ENCODE measurements at places on chromosomes 1 and 21.

GRCh38 chr1:213067352-213067751, 16.3 kb downstream of the RPS6KC1 start:
- DNase-seq, result no peak

GRCh38 chr1:18707696-18708257, 77.1 kb downstream of the PAX7 start:
- DNase-seq, result no peak

DNA sequence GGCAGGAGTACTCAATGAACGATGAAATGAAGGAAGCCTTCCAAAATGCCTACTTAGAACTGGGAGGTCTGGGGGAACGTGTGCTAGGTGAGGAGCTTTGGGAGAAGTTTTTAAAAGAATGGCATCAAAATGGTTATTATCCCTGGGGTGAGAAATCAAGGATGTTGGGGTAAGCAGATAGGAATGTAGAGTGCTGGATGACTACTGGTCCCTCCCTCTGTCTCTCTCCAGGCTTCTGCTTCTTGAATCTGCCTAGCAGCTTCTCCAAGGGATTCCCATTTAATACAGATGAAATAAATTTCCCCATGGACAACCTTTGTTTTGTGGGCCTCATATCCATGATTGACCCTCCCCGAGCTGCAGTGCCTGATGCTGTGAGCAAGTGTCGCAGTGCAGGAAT, 19.0 kb upstream of the CASQ1 start:
- no peak for DNase-seq

- DNase-seq, result peak; percentile 69
Measured at GRCh38 chr21:35697321-35697808, 363.0 kb downstream of the SETD4 start.

GRCh38 chr1:150233359-150234308, 2.3 kb downstream of the ANP32E start:
- DNase-seq, result no peak

GRCh38 chr21:15005391-15005790, 59.4 kb downstream of the NRIP1 start:
- no peak for DNase-seq

DNA sequence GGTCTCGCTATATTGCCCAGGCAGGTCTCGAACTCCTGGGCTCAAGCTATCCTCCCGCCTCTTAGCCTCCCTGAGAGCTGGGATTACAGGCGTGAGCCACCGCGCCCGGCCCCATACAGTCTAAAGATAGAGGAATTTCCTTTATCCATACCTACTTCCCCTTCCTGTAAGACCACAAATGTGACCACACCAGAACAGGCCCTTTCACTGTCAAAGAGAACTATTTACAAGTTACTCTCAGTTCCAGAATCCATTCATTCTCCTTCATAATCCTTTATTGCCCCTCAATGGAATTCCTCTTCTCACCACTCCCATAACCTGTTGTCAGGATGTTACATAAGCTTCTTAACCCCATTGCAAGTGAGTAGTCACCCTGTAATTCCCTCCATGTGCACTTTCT, 26.3 kb upstream of the SLC5A9 start:
- DNase-seq, result no peak

DNA sequence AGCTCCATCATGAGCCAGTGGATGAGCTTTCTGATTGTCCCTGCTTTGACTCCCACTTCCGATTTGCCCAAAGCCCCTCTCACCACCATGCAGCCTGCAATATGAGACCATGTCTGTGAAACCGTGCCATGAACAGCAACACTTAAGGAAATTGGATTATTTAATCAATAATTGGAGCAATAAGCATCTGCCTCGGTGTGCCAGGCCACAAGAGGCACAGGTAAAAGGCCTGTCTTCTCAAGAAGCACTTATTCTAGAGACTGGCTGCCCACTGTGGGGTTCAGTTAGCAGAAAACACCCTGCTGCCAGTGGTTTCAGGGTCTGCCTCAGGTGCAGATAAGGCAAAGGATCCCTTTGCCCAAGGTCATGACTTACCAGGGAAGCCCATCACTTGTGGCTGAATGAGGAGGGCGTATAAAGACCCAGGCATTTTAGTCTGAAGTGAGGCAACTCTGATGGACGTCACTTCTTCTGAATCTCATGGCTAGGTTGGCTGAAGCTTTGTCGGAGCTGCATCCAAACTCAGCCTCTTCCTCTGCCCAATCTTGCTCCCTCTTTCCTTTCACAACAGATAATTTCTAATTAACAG, 7.1 kb upstream of the CHI3L2 start:
- DNase-seq, result no peak

DNA sequence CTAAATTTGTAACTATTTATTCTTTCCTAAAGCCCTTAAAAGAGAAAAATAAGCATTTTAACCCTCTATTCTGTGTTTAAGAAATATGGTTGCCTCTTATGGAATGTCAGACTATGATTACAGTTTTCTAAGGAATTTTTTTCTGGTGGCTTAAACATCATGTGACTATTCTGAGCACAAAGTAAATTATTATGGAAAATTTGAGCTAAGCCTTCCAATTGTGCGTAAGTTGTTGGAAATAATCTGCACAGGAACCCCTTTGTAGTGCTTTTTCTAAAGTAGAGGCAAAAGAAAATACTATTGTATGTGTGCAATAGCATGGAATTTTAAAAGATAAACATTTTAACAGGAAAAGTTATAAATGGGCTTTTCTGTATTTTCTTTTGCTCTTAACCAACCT, 254.8 kb downstream of the PBX1 start:
- DNase-seq, result no peak

- peak; percentile 78 for DNase-seq
Measured at GRCh38 chr1:205658943-205659581, 21.2 kb downstream of the SLC45A3 start.

GRCh38 chr1:17149771-17150170, 30.5 kb upstream of the PADI2 start:
- DNase-seq, result no peak

DNA sequence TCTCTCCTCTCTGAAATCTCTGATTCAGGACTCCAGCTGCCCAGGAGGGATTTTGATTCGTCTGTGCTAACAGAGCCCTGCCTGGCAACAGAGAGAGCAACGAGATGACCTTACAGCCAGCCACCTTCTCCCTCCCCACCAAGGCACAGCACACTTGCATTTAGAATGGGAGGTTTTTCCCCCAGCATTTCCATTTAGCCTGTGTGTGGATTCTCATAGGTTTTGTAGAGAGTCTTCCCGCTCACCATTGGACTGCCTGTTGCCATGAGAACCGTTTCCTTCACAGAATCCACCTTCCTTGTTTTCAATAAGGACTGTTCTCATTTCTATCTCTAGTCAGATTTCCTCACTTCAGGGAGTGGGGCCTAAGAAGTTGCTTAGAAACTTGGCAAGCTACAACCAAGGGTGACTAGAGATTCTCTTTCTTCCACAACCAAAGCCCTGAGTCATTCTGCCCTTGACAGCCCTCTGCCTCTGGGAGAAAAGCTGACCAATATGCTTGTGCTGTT, 5.8 kb upstream of the IKBKE start:
- no peak for DNase-seq

DNA sequence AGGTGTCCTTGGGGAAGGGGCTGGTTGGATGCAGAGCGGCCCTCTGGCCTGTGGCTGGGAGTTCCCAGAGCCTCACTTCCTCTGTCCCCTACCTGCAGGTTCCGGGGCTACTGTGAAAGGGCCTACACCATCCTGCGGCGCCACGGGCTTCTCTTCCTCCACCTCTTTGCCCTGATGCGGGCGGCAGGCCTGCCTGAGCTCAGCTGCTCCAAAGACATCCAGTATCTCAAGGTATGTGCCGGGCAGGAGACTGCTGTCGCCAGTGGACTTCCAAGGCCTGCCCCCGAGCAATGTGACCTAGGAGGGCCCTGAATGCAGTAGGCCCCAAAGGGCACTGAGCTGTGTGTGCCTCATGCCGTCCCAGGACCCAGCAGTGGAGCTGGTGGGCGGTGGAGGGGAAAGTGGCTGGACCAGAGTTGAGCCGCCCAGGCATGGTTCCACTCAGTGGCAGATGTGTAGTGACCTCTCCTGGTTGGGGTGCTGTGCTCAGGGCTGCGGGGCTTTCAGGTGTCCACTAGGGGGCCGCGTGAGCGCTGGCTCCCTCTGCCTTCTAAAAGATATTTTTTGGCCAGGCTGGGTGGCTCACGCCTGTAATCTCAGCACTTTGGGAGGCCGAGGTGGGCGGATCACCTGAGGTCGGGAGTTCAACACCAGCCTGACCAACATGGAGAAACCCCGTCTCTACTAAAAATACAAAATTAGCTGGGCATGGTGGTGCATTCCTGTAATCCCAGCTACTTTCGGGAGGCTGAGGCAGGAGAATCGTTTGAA, 73.4 kb downstream of the PIK3CD start:
- DNase-seq, result no peak

GRCh38 chr21:34825948-34826548, 157.3 kb downstream of the CLIC6 start:
- no peak for DNase-seq

GRCh38 chr1:25743164-25744139, 56.5 kb upstream of the SELENON start:
- peak; percentile 81 for DNase-seq

DNA sequence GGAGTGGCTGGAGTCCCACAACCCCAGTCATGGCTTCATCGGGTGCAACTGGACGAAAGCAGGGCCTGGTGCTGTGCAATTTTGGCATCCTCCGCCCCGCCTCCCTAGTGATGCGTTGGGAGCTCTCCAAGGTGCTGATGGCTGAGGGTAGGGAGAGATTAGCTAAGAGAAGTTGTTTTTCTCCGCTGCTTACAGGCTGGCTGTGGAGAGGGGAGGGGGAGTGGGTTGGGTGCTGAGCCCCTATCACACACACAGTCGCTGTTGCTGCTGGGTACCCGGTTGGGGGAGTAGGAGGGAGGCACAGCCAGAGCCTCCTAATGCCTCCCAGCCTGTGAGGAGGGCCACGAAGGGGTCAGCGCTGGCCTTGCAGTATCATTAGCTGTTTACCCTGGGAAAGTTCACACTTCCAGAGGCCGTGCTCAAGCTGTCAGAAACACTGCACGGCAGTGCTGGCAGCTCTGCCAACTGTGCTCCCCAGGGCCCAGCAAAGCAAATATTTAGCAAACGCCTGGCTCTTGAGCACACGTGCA, 110.0 kb downstream of the GRIK3 start:
- DNase-seq, result peak; percentile 72

DNA sequence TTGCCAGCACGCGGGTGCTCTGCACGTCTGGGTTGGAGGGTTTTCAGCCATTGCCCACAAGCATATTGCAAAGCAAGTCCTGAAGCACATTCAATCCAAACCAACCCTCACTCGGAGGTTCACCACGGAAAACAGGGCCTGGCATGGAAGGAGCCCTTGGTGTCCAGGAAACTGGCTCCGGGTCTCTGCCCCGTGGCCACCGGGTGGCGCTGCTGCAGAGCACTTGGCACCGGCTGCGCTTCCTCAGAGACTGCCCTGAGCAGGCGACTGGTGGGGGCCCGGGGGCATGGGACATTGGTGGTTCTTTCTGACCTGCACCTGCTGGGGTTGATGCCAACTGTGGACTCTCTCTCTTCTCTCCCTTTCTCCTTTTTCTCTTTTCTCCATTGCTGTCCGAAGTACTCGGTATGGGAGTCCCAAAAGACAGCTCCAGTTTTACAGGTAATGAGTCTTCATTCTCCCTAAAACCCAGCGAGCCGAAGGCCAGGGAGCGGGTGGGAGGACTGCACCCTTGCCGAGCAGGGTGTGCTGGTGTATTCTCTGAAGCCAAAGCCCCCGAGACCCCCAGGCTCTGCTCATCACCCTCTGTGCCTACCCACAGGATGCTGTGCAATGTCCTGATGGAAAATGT, 4.1 kb upstream of the KCNAB2 start:
- DNase-seq, result no peak

DNA sequence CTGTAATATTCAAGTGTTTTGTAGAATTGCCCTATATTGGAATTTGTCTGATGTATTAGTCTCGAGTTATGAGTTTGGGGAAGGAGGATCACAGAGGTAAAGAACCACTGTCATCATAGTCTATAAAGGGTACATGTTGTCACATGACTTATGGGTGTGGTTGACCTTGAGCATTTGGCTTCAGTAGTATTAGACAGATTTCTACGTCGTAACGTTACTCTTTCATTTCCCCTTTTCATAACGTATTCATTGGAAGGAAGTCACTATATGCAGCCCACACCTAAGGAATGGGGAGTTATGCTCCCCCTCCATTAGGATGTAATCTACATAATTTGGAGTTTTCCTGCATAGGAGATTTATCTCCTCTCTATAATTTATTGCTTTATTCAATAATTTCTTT, 110.1 kb upstream of the VAV3 start:
- DNase-seq, result no peak

- DNase-seq, result no peak
Measured at GRCh38 chr1:59353453-59353852, 56.6 kb downstream of the FGGY start.

DNA sequence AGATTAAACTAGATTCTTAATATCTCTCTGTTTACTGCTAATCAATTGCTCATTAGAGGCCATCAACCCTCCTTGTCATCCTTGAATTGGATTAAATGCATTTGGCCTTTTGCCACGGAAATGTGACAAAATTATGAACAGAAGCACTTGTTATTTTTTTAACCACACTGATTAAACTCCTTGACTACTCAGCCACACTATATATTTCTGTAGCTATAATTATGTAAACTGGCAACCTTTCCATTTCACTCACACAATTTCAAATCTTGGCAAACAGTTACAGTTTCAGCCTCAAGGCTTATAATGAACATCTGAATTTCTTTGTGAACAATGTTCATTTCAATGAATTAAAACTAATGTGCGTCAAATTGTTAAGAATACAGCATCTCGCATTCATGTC, 10.1 kb downstream of the ADAMTS5 start:
- DNase-seq, result no peak

Measured in right hindlimb (tissue), 1 donor.